ENCODE measurements at places on chromosomes 2 and 18.

GRCh38 chr2:174972924-174973323 lies 32.3 kb downstream of the CHN1 start:
- DNase-seq: no peak

DNA sequence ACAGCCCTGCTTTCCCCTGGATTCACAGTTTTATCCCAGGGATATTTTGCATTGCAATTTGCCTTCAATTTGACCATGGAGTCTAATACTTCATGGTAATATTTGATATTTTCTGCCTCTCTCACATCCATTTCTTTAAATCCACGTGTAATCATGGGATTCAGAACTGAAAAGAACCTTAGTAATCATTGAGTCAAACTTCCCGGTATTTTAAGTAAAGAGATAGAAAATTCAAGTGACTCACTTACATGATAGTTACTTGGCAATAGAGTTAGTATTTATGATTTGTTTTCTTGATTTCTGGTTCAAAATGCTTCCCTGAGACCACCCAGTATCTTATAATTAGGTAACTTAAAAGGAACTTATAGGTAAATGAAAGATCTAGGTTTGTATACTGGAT lies 33.7 kb upstream of the CDC42EP3 start:
- no peak for DNase-seq

- no peak for DNase-seq
These were observed 260.9 kb downstream of the MREG start for GRCh38 chr2:215752436-215752835.

DNA sequence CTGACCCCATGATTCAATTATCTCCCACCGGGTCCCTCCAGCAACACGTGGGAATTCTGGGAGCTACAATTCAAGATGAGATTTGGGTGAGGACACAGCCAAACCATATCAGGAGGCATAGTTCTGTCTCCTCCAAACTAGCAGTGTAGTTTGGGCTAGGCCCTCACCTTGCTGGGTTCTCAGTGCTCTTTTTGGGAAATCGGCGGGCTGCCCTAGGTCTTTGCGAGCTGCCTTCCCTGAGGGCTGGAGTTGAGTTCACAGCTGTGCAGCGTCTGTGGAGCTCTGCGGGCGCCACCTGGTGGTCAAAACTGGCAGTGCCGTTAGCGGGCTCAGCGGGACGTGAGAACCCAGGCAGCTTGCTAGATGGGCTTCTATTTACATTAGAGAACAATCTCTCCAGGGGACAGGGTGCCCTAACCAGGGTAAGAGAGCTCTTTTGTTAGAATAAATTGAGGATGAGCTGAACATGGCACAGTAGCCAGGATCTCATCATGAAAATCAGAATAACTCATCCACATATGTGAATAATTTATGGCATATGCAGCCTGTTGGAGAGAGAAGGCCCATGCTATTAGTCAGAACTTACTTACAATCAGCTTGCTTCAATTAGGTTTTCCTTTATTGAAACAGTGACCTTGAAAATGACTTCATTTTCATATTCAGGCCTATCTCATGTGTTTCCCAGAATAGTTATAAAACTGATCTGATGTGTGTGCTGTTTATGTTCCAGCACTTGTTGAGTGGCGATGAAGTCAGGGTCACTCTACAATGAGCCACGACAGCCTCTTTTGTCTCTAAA lies 27.4 kb upstream of the YES1 start:
- peak; percentile 76 for DNase-seq

DNA sequence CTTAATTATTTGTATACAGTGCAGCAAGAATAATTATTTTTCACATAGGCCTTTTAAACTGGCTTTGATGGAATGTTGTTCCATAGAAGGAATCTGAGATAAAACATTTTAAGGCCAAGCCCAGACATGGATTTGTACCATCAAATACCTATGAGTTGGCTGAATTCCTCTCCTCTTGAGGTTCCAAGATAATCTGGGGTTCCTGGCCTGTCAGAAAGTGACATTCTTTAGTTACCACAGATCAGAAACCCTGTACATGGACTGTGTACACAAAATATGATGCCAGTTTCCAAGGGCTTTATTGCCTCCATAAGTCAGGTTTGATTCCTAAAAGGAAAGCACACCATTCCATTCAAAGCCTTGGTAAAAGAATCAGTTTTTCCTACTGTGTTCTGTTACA lies 1256.7 kb upstream of the NRXN1 start:
- no peak for DNase-seq
